Small intestine (tissue), 16 donors: ENCODE measurements at places on chromosomes 3 and 15. TPM values are rescaled to one million over a fixed set of nuclear protein-coding genes. Genes with fewer than 3 reads are reported as not detected.

GOLGA6L4 gene
- 1.1 TPM for polyA plus RNA-seq

ROPN1 gene
- not detected for polyA plus RNA-seq

NSMCE3 gene
- polyA plus RNA-seq: 4.2 TPM

LAMB2 gene
- 179 TPM for polyA plus RNA-seq

FANCD2 gene
- polyA plus RNA-seq: 7.5 TPM

CYP1A2 gene
- polyA plus RNA-seq: not detected

POLQ gene
- not detected for polyA plus RNA-seq

EPHA3 gene
- 3.0 TPM for polyA plus RNA-seq

MORC1 gene
- not detected for polyA plus RNA-seq

DNA sequence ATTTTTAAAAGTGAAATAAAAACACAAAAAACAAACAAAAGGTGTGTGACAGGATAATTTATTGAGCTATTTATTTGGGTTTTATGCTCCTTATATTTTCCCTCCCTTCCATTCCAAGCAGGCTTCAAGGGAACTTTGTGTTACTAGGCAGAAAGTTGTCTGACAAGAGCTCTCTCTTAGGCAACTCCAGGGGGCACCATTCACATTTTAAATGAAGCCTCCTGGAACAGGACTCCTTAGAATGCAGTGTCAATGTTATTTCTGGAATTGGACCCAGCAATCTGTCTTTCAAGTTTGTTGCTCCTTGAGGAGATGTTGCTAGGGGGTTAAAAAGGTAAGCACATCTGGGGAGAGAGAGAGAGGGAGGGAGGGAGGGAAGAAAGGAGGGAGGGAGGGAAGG, 5.4 kb upstream of the RFX7 start:
- peak; percentile 50 for DNase-seq

GRCh38 chr15:23687143-23687470, at the start of gene NDN:
TSS of gene NDN (minus strand) at chr15:23687305. CDS start at chr15:23687217, 88 bp downstream.
- peak; percentile 39 for DNase-seq

DNA sequence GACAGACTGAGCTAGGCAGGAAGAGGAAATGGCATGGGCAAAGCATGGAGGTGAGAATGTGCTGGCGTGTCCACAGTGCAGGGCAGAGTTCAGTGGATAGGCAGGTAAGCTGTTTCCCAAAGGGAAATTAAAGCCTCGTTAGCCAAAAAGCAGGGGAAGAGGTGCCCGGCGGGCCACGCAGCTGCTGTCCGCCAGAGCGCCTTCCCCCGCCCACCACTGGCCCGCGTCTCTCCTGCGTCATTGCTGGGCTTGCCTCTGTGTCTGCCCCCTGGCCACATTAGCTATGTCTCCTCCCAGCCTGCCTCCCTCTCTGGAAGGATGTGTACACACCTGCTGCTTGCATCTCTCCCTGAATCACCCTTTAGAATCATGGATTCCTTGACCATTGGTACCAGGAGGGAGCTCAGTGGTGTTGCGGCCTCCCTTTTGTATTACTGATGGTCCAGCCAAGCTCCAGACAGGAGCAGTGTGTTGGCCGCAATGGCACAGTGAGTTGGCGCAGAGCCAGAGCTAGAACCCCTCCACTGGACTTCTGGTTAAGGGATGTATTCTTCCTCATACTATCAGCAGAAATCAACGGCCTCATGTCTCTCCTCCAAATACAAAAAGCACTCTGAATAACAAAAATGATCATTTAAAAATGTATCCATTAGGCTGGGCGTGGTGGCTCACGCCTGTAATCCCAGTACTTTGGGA, 26.6 kb downstream of the SLC28A1 start:
- DNase-seq: no peak

GRCh38 chr3:150132101-150132749, 161.5 kb upstream of the PFN2 start:
- no peak for DNase-seq

DNA sequence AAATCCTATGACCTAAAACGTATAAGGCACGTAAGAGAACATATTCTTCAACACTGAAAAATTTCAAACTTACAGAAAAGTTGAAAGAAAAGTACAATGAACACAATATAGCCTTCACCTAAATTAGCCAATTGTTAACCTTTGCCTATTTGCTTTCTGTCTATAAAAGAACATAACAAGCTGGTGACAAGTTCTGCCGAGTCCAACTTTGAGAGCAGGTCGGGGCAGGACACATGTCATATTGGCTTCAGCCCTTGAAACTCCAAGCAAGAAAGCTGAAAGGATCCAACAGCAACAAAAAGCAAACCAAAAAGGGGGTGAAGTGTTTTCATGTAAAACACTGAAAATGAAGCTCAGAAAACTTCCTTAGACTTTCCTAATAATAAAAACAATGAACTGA, 59.1 kb downstream of the TBC1D2B start:
- DNase-seq: no peak

- DNase-seq: no peak
These were observed 53.8 kb upstream of the SPPL2A start for GRCh38 chr15:50819344-50819743.

- DNase-seq: no peak
These were observed 467.3 kb downstream of the SHQ1 start for GRCh38 chr3:72380711-72381493.

GRCh38 chr15:39597751-39598185, 16.9 kb downstream of the THBS1 start:
- DNase-seq: no peak

GRCh38 chr15:81012588-81012987, 11.9 kb downstream of the TLNRD1 start:
- no peak for DNase-seq

GRCh38 chr3:97102641-97103040, 288.2 kb downstream of the EPHA6 start:
- no peak for DNase-seq

GRCh38 chr3:85259748-85260147, 301.0 kb downstream of the CADM2 start:
- DNase-seq: no peak

- DNase-seq: peak; percentile 87
These were observed at the start of the genes PIGB and PIGBOS1 for GRCh38 chr15:55318588-55319494. TSS of gene PIGB (plus strand) at chr15:55319222. CDS start at chr15:55319251, 29 bp downstream. TSS of gene PIGBOS1 (minus strand) at chr15:55319123. CDS start at chr15:55317792, 1,331 bp downstream.

DNA sequence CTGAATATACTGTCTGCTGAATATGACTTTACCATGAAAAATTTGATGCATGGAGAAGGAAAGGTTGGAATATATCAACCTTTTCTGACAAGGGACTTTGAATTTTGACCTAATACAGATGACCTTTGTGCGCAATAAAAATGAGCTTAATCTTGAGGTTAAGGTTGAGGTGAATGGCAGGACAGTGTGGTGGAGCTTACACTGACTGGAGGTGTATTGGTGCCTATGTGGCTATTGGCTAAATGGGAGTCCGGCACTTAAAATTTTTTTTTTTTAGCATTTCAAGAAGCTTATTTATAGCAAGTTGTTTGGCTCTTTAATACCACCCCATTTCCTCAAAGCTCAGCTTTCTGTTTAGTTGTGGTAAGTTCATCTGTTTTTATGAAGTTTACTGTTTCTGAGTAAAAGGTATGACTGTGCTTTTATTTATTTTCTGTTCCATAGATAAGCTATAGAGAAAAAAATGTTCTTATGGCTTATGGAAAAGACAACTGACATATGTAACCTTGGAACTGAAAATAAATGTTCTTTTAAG, 15.2 kb downstream of the CDIN1 start:
- no peak for DNase-seq

DNA sequence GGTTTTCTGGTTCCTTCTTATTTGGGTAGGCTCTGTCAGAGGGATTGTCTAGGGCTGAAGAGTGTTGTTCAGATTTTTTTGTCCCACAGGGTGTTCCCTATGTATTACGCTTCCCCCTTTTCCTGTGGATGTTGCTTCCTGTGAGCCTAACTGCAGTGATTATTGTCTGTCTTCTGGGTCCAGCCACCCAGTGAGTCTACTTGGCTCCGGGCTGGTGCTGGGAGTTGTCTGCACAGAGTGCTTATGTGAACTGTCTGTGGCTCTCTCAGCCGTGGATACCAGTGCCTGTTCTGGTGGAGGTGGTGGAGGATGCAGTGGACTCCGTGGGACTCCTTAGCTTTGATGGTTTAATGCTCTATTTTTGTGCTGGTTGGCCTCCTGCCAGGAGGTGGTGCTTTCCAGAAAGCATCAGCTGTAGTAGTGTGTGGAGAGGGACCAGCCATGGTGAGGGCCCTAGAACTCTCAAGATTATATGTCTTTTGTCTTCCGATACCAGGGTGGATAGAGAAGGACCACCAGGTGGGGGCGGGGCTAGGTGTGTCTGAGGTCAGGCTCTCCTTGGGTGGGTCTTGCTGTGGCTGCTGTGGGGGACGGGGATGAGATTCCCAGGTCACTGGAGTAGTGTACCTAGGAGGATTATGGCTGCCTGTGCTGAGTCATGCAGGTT, 53.8 kb downstream of the CCDC66 start:
- DNase-seq: no peak

DNA sequence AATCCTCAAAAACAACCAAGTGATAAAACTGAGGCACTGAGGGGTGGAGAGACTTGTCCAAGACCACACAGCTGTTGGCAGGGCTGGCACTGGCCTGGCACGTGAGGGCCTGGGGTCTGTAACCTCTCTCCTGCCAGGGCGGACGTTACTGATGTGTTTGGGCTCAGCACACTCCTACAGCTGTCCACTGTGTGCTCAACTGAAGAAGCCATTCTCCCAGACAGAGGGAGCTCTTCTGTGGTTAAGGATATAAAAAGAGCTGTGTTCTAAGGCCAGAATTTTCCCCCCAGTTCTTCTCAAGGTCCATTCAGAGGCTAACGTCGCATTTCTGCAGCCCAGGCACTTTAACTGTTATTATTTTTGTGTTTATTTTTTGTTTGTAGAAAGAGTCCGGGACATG, 429.0 kb upstream of the ATP11B start:
- DNase-seq: no peak

GRCh38 chr3:44511238-44511566, 33.7 kb upstream of the ZNF445 start:
- DNase-seq: no peak

- DNase-seq: no peak
These were observed 17.3 kb downstream of the HDAC11 start for GRCh38 chr3:13497386-13497785.

DNA sequence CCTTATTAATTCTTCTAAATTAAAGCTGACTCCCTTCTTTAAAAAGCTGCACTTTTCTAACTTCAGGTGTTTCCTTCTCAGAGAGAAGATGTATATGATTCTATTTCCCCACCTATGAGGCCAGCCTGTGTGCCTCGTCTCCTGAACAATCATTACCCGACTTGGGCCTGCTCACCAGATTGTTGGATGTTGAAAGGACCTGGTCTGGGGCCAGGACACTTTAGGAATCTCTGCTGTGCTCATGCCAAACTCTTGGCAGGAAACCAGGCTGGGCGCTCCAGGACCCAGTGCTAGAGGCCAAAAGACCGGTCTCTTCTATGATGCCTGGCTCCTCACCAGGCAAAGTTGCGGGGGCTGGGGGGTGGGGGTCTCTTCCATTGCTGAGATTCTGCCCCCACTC, 16.9 kb upstream of the LRRC31 start:
- DNase-seq: no peak

GRCh38 chr3:116007000-116007399, 383.7 kb downstream of the GAP43 start:
- no peak for DNase-seq

DNA sequence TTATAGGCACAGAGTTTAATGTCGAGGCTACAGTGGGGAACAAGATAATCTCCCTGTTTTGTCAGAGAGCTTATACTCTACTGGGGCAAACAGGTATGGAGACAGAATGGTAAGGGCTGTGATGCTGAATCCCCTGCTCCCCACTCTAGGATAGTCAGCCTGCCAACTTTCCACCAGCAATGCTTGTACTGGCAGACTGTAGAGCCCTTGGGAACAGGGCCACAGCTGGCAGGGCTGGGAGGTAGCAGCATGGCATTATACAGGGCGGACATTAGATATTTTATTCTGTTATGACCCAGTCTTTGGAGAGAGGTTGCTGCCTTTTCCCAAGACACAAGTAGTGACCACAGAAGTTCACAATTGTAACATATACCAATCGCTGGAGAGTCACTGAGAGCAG, 91.2 kb downstream of the ARRDC4 start:
- no peak for DNase-seq

DNA sequence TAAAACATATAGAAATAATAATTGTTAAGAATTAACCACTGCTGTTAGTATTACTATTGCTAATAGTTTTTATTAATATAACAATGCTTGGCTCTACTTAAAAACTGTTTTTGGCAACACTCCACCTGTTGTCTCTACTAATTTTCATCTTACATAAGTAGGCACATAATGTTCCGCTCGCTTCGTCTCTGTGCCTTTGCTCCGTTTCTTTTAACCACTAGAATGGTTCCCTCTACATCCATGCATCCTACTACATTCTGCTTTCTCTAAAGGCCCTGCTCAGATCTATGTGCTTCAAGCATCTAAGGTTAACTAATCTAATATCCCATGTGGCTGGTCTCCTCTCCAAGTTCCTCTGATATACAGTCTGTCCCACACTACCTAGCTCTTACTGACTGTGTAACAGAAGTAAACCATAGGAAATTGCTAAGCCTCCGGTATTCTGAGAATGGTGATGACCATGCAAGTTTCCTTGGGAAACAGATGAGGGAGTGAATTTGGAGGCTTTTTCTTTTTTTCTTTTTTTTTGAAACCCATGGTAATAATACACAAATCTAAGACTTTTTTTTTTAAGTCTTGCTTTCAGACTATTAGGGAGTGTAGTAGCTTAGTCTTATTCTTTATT, 138.3 kb downstream of the P3H2 start:
- no peak for DNase-seq

DNA sequence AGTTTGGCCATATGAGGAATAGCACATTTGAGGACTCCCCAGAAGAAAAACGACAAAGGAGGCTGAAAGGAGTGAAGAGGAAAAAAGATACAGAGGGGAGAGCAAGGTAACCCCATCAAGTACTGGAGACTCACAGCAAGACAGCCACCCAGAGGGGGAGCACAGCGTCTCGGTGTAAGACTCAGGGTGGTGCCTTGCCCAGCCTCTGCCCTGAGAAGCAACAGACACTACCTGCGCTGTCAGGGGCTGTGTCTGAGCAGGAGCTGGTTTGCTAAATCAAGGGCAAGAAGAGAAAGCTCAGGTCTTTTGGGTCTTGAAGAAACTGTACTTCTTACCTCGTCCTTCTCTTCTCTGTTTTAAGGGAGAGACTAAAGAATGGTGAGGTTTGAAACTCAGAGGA, 27.9 kb downstream of the FBXO45 start:
- DNase-seq: no peak

- no peak for DNase-seq
These were observed 76.8 kb upstream of the ARL6 start for GRCh38 chr3:97687734-97688133.

- no peak for DNase-seq
These were observed 51.7 kb downstream of the LDHAL6B start for GRCh38 chr15:59258317-59258716.

DNA sequence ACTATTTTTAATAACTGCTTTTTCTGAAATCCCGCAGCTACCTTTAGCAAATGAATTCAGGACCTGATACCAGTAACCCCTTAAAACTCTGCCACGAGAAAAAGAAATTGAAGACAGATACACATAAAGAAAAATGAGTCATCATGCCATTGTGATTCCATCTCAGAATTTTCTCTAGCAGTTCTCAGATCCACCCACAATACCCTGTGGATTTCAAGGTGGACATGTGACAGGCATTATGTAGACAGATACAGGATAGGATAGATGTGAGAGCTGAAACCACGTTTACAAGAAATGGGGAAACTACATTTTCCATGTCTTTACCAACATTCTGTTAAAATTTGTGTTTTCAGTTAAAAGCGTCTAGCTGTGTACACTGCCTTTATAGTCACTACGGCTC, 291.9 kb upstream of the NR2F2 start:
- no peak for DNase-seq
